ENCODE measurements at places on chromosomes 3 and 15. TPM values are rescaled to one million over a fixed set of nuclear protein-coding genes. Genes with fewer than 3 reads are reported as not detected.
A peak's percentile ranks its signal among the peaks of the same experiment; 100 is the strongest.

DNA sequence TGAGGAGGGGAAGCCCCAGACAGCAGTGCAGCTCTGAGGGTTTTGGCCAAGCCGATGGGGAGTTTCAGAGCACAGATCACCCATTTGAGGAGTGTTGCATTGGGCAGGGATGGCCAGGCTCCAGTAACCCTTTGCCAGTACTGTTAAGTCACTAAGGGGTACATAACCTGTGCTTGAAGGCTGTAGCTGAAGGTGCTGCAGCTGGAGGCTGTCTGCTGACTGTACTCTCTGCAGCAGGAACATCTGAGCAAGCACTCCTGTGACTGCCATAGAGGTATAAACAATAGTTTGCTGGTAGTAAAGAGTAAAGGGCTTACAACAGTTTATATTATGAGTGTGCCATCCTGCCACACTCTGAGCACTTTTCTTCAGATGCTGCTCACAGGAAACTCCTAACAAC is 297.8 kb downstream of the EPHA3 start:
- no peak overlapping the region for H3K4me3 ChIP-seq
- no peak overlapping the region for H3K27ac ChIP-seq
- H3K27me3 ChIP-seq = no peaks in the 10 kb centered on the region
- DNase-seq = no peak
- H3K36me3 ChIP-seq = no peaks in the 10 kb centered on the region

DNA sequence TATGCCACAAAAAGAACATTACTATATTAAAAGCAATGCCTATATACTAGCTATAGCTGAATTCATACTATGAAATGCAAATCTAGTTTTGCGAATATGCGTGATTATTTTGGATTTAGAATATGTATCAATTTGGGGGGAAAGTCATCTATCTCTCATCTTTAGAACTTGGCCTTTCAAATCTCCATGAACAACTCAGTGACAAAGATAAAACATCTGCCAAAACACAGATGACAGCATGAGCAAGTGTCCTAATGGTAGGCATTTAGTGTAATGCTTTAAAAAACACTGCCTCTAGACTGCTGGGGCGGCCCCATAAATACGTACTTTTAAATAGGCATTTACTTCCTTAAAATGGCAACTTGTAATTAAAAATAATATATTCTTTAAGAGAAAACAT is 2.7 kb downstream of the CD47 start:
- DNase-seq = no peak
- peaks cover 36% of the 10 kb centered on the region for H3K27me3 ChIP-seq
- H3K4me1 ChIP-seq = no peaks in the 10 kb centered on the region
- H3K36me3 ChIP-seq = no peaks in the 10 kb centered on the region

The ACP3 gene
- 1.1 TPM for polyA plus RNA-seq

DNA sequence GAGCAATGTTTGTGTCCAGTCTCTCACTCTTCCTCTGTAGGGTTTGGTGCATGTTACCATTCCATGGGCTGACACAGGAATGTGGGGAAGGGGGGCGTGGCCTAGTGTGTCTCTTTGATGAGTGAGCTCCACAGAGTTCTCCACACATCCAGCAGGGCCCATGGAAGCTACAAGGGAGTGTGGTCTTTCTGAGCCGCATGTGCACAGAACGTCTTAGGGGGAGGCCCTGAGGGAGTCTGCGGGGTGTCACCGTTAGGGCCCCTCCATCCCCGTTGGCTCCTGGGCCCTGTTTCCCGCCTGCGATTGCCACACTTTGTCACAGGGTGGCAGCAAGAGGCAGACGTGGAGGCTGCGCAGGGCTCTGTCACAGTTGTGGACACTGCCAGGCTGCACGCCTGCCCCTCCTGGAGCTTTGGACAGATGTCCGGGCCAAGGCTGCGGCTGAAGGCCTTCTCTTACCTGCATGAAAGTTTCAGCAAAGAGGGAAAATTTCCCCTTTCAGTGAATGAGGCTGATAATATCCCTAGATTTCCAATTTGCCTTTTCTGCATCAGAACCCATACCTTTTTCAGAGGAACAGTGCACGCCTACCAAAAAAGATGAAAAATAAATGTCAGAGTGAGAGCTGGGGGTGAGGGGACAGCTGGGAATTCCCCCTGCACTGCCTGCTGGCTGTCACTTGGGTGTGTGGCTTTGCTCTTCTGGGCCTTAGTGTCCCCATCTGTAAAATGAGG is 24.3 kb downstream of the CACNA2D3 start:
- H3K36me3 ChIP-seq = no peaks in the 10 kb centered on the region
- H3K4me3 ChIP-seq = no peak overlapping the region
- no peaks in the 10 kb centered on the region for H3K27me3 ChIP-seq
- H3K27ac ChIP-seq = no peak overlapping the region
- H3K4me1 ChIP-seq = no peaks in the 10 kb centered on the region
- peak; percentile 84 for DNase-seq

- DNase-seq = no peak
- H3K36me3 ChIP-seq = no peaks in the 10 kb centered on the region
- no peaks in the 10 kb centered on the region for H3K27me3 ChIP-seq
- H3K4me3 ChIP-seq = no peak overlapping the region
These were observed 16.2 kb downstream of the NCEH1 start for GRCh38 chr3:172694573-172695246.

DNA sequence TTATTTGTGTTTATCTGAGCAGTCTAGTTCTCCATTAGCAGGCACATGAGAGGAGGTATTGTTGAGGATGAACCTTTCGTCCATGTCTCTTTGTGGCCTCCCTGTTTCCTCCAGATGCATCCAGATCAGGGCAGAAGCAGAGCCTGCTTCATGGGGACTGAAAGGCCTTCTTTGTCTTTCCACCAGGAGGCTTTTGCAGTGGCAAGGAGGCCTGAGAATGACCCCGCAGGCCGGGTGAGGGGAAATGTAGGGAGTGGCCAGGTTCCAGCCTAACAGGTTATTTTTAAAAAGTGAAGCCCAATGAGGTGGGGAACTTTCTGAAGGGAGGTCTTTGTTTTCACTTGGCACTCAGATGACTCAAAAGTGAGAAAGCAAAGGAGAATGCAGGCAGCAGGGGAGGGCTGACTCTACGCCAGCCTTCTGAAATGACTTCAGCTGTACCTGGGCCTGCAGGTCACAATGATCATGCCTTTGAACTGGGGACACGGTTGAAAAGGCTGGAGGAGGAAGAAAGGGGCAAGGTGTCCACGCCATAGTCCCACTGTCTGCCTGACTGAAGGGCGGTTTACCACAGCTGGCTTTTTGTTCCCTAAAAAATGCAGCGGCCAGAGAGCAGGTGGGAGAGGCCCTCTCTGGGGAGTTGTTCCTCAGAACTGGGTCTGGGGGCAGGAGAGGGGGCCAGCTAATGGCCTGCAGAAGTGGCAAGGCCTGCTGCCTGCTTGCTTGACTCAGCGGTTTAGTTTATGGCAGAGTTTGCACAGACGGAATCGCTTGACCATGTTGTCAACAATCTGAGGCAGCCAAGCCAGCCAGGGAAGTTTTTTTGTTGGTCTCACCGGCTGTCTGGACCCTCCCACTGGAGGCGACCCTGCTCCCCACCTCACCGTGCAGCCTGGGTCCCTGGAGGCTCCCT is 28.7 kb downstream of the CMTM7 start:
- peaks cover 17% of the 10 kb centered on the region for H3K4me1 ChIP-seq
- no peaks in the 10 kb centered on the region for H3K27me3 ChIP-seq

The LARP6 gene
- polyA plus RNA-seq = 18.0 TPM

- no peaks in the 10 kb centered on the region for H3K36me3 ChIP-seq
- no peak overlapping the region for H3K27ac ChIP-seq
- no peak for DNase-seq
- no peaks in the 10 kb centered on the region for H3K4me1 ChIP-seq
These were observed 27.7 kb upstream of the TSPAN3 start for GRCh38 chr15:77098572-77098971.

The STRC gene
- polyA plus RNA-seq = not detected

- no peaks in the 10 kb centered on the region for H3K27me3 ChIP-seq
- DNase-seq = no peak
- no peak overlapping the region for H3K27ac ChIP-seq
- H3K4me1 ChIP-seq = no peaks in the 10 kb centered on the region
These were observed 996.5 kb downstream of the TUSC7 start for GRCh38 chr3:117706037-117706436.

The HIGD2B gene
- polyA plus RNA-seq = 0.45 TPM

DNA sequence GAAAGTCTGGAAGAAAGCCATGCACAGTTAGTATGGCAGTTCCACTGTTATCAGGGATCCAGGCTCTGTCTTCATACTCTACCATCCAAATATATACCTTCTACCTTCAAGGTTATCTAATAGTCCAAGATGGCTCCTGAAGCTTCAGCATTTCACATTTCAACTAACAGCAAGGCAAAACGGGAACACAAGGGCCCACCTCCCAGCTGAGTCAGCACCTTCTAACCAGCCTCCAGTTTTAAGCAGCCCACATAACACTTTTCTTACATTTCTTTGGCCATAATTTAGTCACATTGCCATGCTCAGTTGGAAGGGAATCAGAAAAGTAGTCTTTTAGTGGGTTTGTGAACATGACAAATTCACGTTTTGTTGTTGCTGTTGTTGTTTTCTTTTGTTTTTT is 15.4 kb upstream of the MSL2 start:
- H3K4me3 ChIP-seq = no peak overlapping the region
- no peaks in the 10 kb centered on the region for H3K4me1 ChIP-seq
- H3K36me3 ChIP-seq = no peaks in the 10 kb centered on the region
- no peak for DNase-seq

The CAND2 gene
- 4.5 TPM for polyA plus RNA-seq

GRCh38 chr15:68078365-68078764 is 24.2 kb downstream of the PIAS1 start:
- H3K4me1 ChIP-seq = peaks cover 12% of the 10 kb centered on the region
- DNase-seq = no peak
- no peaks in the 10 kb centered on the region for H3K27me3 ChIP-seq

DNA sequence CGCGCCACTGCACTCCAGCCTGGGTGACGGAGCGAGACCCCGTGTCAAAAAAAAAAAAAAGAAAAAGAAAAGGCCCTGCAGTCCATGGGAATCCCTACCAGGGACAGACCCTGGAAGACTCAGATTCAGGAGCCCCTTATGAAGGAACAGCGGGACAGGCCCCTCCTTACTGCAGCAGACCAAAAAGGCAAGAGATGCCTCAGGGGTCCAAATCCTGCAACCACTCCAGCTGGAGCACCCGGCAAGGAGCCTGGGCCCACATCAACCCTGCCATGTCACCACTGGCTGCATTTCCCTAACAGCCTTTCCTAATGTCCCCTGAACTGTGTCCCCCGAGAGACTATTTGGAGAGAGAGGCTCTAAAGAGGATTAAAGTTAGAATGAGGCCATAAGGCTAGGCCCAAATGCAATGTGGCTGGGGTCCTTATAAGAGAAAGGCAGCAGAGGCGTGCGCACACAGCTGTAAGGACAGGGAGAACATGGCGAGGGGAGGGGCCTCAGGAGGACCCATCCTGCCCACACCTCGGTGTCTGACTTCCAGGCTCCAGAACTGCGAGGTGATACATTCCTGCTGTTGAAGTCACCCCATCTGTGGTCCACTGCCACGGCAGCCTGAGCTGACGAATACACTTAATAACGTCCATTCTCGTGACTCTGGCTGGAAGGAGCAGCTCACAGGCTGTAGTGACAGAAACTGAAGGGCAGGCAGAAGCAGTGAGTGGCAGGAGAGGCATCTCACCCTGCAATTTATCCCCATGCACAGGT is 78.1 kb downstream of the ATP10A start:
- H3K4me1 ChIP-seq = peaks cover 10% of the 10 kb centered on the region
- H3K4me3 ChIP-seq = no peak overlapping the region
- H3K27me3 ChIP-seq = no peaks in the 10 kb centered on the region
- no peak overlapping the region for H3K27ac ChIP-seq
- no peaks in the 10 kb centered on the region for H3K36me3 ChIP-seq

The CNTN3 gene
- polyA plus RNA-seq = 0.05 TPM

The DPPA4 gene
- polyA plus RNA-seq = 546 TPM

GRCh38 chr3:170055209-170055608 is 17.4 kb downstream of the GPR160 start:
- H3K4me3 ChIP-seq = no peak overlapping the region
- H3K4me1 ChIP-seq = peaks cover 40% of the 10 kb centered on the region
- no peak for DNase-seq
- no peak overlapping the region for H3K27ac ChIP-seq

- no peaks in the 10 kb centered on the region for H3K27me3 ChIP-seq
- no peak overlapping the region for H3K4me3 ChIP-seq
- no peaks in the 10 kb centered on the region for H3K4me1 ChIP-seq
- no peak overlapping the region for H3K27ac ChIP-seq
- DNase-seq = peak; percentile 57
- no peaks in the 10 kb centered on the region for H3K36me3 ChIP-seq
These were observed 253.7 kb downstream of the IL5RA start for GRCh38 chr3:2856138-2857133.

DNA sequence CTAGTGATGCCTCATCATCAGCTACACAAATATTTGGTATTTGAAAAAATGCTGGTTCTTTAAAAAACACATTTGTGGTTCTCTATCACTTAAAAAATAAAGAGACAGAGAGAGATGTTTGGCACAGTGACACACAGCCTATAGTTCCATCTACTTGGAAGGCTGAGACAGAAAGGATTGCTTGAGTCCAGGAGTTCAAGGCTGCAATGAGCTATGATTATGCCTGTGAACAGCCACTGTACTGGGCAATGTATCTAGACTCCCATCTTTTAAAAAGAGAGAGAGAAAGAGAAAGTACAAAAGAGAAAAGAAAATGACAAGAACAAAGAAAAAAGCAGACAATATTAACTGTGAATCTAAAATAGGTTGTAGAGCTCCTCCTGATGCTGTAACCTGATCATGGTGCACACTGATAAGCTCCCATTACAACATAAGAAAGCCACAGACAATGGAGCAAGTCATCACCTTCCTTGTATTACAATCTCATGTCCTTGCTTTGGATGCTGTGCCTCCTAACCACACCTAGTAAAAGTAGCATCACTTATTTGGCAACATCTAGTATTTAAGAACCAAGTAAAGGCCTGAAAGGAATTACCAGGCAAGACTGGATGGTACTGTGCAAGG is 31.7 kb upstream of the MAP4 start:
- H3K27me3 ChIP-seq = no peaks in the 10 kb centered on the region
- no peaks in the 10 kb centered on the region for H3K4me1 ChIP-seq
- DNase-seq = no peak

DNA sequence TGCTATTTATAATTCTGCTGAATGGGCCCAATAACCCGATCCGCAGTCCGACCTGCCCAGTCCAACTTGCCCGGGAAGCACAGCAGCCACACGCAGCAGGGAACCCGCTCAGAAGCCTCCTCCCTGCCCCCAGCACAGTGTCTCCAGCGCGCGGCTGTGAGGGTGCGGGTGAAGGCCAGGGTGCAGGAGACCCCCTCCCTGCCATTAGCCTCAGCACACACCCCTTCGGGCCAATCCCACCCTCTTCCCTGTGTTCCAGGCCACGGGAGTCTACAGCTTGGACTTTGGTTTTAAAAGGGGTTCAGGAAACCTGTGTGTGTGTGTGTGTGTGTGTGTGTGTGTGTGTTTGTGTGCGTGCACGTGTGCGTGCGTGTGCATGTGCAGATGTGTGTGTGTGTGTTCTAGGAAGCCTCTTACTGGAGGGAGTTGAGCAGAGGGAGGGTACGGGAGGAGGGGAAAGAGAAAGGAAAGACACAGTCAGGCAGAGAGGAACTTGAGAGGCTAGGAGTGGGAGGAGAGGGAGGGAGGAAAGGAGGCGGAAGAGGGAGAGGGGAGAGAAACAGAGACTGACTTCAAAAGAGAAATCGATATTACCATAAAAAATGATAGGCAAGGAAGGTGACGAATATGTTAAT is 34.2 kb downstream of the ATP2B2 start:
- H3K27ac ChIP-seq = no peak overlapping the region
- DNase-seq = peak; percentile 28
- no peaks in the 10 kb centered on the region for H3K27me3 ChIP-seq
- H3K4me3 ChIP-seq = peak overlapping the region; percentile 36
- peaks cover 15% of the 10 kb centered on the region for H3K4me1 ChIP-seq

Data from GM23338 (cell line).